Amniotic stem cell (primary cell): ENCODE measurements at places on chromosomes 1 and 21.
A peak's percentile ranks its signal among the peaks of the same experiment; 100 is the strongest.

DNA sequence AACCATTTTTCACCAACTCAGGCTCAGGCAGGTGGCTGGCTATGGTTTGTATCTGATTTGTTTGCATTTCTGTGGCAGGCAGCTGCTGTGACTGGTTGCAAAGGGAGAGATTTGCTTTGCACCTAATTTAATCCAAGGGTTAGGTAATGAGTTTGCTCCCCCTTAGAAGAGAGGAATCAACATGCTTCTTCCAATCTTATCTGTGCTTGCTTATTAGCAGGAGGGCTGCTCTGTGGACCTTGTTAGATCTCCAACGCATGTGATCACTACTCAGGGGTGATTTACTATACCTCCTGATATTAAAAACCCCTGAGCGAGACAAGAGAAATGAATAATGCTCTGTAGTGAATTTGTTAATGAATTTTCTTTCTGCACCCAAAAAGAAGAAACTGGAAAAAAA is 20.5 kb downstream of the OLFML3 start:
- DNase-seq, result no peak

DNA sequence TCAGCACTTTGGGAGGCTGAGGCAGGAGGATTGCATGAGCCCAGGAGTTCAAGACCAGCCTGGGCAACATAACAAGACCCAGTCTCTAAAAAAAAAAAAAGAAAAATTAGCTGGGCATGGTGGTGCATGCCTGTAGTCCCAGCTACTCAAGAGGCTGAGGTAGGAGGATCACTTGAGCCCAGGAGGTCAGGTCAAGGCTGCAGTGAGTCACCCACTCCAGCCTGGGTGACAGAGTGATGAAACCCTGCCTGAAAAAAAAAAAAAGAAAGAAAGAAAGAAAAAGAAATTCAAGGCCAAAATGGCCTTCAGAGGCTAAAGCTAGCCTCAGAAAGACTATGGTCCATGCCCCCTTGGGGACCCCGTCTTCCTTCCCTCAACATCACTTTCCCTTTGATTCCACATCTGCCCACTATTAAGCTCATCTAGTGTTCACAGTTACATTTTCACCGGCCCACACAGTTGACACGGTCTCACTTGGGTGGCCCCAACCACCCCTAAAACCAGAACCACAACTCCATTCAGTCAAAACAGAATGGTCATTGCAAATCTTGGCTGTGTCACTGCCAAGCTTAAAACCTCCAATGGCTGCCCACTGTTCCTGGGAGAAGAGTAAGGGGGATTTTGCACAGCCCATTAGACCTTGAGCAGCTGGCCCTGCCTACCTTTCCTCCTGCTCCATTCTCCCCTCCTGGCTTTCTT is 2.1 kb upstream of the CAPN8 start:
- no peak for DNase-seq

GRCh38 chr1:233406994-233407631 is 79.6 kb downstream of the MAP3K21 start:
- no peak for DNase-seq

- DNase-seq, result no peak
Observed at GRCh38 chr1:46466477-46467182, 23.0 kb upstream of the DMBX1 start.

GRCh38 chr1:154371436-154371835 is 33.7 kb upstream of the IL6R start:
- no peak for DNase-seq

DNA sequence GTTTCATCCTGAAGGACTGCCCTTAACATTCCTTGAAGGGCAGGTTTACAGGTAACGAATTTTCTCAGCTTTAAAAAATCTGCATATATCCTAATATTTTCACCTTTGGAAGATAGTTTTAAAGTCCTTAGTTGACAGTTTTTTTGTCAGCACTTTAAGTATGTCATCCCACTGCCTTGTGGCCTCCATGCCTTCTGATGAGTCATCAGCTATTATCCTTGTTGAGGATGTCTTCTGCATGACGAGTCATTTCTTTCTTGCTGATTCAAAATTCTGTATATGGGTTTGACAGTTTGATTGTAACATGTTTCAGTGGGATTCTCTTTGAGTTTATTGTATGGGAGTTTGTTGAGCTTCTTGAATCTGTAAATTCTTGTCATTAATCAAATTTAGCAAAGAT is 500.6 kb downstream of the DISC1 start:
- peak; percentile 77 for DNase-seq

DNA sequence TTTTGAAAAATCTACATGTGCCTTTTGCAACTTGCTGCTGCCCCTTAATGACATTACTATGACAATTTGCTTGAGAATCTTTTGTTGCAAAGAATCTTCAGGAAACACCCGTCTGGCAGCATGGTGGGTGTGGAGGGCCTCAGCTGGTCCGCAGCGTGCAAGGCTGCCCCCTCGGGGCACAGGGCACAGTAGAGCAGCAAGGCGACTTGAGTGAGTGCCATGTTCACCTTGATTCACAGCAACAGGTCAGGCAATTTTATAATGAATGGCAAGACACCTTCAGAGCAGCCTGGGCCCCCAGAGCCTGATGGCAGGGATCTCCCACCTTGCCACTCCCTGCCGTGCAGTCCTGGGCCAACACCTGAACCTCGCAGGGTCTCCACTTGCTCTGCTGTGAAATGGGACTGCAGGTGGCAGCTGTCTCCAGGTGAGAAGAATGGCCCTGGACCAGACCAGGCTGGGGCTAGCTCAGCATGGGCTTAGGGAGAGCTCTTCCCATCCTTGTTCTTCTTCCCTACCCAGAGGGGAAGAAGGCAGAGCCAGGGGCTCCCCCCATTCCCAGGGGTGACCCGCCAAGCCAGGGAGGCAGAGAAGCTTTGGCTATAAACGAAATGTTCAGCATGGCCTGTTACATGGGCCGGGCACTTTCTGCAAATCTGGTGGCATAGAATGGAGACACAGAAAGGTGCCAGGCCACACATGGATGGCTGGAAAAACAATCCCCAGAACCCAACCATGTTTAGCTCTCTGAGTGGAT is 34.5 kb upstream of the ACTRT2 start:
- no peak for DNase-seq

GRCh38 chr1:3472088-3472850 is 17.8 kb downstream of the ARHGEF16 start:
- DNase-seq, result no peak

- DNase-seq, result peak; percentile 47
Observed at GRCh38 chr1:100038660-100039287, 69.0 kb downstream of the SLC35A3 start.

DNA sequence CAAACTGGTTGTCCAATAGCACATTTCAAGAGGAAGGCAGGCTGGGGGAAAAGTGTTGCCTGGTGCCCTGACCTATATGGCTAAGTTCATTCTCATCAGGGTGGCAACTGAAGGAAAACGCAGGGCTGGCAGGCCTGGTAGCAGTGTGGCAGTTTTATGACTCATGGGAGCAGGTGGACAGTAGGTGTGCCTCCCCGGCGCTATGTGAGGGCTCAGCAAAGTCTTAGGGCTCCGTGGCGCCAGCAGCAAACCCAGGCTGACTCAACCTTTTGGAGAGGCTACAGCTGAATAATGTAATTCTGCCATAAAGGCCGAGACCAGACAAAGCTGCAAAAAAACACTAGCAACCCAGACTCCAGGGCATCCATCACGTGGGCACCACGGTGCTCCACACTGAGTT is 23.6 kb downstream of the GADD45A start:
- DNase-seq, result no peak

GRCh38 chr1:214472364-214472763 is 79.0 kb downstream of the PTPN14 start:
- DNase-seq, result no peak

GRCh38 chr21:46399129-46399528 is 59.6 kb upstream of the DIP2A start:
- DNase-seq, result no peak

DNA sequence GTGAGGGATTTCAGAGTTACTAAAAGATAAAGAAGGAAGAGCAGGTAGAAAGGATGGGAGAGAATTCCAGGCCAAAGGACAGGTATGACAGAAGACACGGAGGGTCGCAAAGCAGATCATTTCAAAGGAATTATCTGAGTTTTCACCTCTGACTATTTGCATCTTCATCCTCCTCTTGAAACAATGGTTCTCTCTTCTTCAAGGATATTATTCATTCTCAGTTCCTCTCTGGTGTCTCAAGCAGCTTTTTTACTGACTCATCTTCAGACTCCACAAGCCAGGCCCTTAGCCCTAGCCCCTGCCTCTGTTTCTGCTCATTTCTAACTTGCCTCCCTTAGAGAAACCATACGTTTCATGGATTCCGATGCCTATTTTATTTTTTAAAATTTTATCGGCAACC is 15.0 kb downstream of the DDX59 start:
- DNase-seq, result no peak

- no peak for DNase-seq
Observed at GRCh38 chr1:40627987-40628902, 37.2 kb downstream of the RIMS3 start.

GRCh38 chr1:182083851-182084486 is 22.5 kb upstream of the ZNF648 start:
- no peak for DNase-seq

DNA sequence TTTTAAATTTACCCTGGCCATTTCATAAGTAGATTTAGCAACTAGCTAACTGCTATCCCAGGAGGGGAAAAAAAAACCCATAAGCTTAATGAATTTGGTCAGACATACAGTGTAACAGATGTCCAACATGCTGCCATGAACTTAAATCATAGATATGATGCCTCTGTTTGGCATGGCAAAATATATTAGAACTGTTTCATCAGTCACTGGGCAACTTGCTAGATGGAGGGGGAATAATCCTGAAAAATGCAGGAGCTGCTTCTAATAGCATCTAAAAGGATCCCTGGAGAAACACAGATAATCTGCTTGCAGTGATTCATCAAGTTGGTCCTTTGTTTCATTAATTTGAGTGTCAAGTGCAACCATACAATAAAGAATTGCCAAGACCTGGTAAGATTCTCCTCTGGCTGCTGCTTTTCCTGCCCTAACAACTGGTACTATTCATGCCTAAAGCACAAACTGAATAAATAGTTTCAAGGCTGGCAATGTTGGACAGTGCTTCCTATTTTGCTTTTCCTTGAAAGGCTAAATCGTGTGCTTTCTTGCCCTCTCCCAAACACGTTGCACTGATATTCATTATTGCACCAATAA is 1.5 kb upstream of the ST6GALNAC5 start:
- DNase-seq, result no peak

GRCh38 chr1:12613180-12613579 is 4.8 kb downstream of the DHRS3 start:
- no peak for DNase-seq

GRCh38 chr1:30472009-30472408 is 251.4 kb downstream of the MATN1 start:
- DNase-seq, result no peak

DNA sequence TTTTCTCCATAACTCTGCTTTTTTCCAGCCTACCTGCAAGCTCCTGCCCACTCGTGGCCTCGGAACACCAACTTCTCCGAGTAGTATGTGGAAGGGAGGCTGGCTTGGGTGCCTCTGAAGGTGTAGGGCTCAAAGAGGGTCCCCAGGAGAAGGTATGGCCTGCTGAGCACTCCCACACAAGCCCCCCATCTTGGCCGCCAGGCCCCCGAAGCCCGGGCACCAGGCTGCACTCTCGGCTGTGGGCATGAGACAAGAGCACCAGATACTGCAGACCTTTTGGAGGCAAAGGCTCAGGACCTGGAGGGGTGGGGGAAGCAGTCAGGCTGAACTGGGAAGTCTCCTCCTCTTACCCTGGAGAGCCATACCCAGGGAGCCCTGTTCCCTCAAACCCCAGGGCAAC is 1.7 kb downstream of the ZNF692 start:
- DNase-seq, result no peak

- DNase-seq, result no peak
Observed at GRCh38 chr21:32333953-32334673, 35.5 kb downstream of the MRAP start.

- DNase-seq, result no peak
Observed at GRCh38 chr1:77829851-77830250, 50.4 kb downstream of the MIGA1 start.

- no peak for DNase-seq
Observed at GRCh38 chr1:201511941-201512539, 5.1 kb upstream of the CSRP1 start.

GRCh38 chr1:28580722-28581530 is 11.1 kb upstream of the RAB42 start:
- peak; percentile 15 for DNase-seq

- no peak for DNase-seq
Observed at GRCh38 chr1:247298124-247298481, 33.6 kb downstream of the ZNF496 start.

GRCh38 chr1:173527151-173527826 is 50.2 kb downstream of the PRDX6 start:
- no peak for DNase-seq

GRCh38 chr21:44750675-44751025 is 39.3 kb upstream of the TSPEAR start:
- no peak for DNase-seq

DNA sequence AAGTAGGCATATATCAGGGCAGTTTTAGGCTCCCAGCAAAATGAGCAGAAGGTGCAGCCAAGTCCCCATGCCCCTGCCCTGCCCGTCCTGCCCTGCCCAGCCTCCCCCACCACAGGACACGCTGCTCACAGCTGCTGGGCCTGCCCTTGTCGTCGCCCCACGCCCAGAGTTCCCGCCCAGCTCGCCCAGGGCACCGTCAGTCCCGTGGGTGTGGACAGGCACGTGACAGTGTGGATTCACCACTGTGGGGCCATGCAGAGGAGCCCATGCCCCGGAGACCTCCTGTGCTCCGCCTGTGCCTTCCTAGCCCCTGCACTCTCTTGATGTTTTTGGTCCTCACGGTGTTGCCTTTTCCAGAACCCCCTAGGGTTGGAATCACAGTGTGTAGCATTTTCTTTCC is 7.0 kb downstream of the FAAP20 start:
- DNase-seq, result no peak

- DNase-seq, result no peak
Observed at GRCh38 chr1:1232208-1232795, at the start of gene B3GALT6. TSS of gene B3GALT6 (plus strand) at chr1:1232237. CDS start at chr1:1232279, 42 bp downstream.

- no peak for DNase-seq
Observed at GRCh38 chr1:184028854-184029623, 8.5 kb downstream of the COLGALT2 start.

- no peak for DNase-seq
Observed at GRCh38 chr1:227749916-227750710, 14.9 kb downstream of the SNAP47 start.
